ENCODE measurements at places on chromosomes 6 and 20.

GRCh38 chr20:40958598-40958997 lies 70.0 kb upstream of the TOP1 start:
- DNase-seq, result no peak

DNA sequence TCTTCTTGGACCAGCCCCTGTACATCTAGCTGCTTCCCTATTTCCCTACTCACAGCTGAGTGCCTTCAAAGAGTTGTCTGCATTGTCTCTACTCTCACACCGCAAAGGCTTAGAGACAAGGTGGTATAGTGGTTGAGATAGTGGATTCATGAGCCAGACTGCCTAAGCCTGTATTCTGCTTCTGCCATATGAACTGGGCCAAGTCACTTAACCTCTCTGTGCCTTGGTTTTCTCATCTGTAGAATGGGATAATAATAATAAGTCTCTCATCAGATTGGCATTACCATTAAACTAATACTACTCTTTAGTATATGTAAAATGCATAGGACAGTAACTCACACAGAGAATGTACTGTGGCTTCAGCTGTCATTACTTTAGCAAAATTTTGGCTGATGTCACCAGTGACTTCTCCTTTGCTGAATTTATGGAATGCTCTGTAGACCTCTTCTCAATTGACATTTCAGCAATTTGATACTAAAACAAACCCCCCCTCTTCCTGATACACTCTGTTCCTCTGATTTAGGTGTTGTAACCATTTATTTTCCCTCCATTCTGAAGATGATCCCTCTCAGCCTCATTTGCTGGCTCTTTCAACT lies 156.1 kb downstream of the ADAT2 start:
- no peak for DNase-seq

DNA sequence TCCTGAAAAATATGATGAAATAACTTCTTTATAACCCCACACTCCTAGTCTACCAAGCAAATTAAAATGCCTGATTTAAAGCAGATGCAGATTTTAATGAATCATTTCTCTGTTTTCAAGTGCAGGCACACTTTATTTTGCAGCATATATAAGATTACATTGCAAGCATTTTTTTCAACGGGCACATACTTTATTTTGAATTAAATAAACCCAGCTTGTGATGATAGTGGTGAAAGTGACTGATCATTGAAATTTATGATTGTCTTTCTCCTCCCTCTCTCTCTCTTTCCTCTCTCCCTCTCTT lies 12.2 kb upstream of the MOXD1 start:
- no peak for DNase-seq

- no peak for DNase-seq
Observed at GRCh38 chr6:57138026-57138425, 34.1 kb upstream of the BAG2 start.

DNA sequence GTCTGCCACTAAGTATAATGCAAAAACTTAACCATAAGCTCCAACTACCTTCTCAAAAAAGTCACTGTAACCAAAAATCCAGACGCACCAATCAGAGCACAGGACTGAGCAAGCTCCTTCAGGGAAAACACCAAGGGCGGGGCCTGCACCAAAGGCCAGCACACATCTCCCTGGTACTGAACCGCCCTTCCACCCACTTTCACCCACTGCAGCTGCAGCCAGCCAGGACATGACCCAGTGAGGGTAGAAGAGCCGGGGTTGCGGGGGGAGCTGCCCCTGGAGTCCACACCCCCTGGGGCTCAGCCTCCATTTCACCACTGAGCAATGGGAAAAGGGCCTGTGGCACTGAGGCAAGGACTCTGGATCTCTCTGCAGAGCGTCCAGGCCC lies 54.3 kb downstream of the TAF4 start:
- no peak for DNase-seq

- no peak for DNase-seq
Observed at GRCh38 chr20:8234580-8234979, 102.5 kb downstream of the PLCB1 start.

DNA sequence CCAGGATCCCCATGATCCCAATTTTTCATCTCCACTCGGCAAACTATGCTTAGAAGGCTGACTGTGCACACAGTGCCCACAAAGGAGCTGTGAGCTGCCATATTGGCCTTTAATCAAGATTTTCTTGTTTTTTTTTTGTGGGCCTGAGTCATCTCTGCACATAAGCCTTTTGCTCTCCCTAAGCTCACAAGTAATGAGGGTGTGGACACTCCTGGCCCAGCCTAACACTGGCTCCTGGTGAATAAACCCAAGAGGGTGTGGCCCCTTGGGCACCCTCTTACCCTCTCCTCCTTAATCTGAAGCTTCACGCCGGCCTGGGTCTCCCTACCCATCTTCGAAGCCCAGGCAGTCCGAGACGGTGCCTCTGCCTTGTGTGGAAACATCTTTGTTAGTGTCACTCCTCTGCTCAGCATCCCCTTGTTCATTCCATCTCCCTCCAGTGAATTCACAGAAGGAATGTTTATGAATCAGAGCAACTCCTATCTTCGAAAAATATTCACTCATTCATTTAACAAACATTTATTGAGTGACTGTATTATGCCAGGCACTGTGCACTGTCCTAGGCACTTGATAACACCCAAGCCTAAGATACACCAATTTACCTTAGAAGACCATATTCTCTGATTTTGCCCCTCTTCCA lies 22.2 kb upstream of the MRPS10 start:
- DNase-seq, result no peak

GRCh38 chr6:1574083-1574761 lies 35.5 kb upstream of the FOXC1 start:
- DNase-seq, result no peak

- DNase-seq, result no peak
Observed at GRCh38 chr6:163585932-163586437, 171.5 kb downstream of the QKI start.

DNA sequence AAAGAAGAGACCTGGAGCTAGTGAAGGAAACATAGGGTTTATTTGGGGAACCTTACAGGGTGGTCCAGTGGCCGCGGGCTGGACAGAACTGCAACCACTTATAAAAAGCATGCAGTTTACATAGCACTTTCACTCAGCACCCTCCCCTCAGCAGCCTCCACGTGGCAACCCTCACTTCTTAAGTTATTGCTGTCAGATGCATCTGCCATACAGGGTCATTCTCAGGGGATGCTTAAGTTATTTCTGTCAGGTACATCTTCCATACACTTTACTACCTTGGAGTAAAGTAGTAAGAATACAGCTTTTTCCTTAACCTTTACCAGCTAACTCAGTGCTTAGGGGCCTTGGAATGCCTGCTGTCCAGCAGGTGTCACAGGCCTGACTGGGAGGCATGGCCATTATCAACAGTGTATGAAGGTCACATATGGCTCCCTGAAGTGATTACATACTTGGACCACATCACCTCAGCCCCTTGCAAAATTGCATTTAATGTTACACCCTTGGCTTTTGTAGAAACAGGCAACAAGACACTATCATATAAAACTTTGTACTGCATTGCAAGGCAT lies 2.0 kb upstream of the NOL7 start:
- DNase-seq, result no peak

DNA sequence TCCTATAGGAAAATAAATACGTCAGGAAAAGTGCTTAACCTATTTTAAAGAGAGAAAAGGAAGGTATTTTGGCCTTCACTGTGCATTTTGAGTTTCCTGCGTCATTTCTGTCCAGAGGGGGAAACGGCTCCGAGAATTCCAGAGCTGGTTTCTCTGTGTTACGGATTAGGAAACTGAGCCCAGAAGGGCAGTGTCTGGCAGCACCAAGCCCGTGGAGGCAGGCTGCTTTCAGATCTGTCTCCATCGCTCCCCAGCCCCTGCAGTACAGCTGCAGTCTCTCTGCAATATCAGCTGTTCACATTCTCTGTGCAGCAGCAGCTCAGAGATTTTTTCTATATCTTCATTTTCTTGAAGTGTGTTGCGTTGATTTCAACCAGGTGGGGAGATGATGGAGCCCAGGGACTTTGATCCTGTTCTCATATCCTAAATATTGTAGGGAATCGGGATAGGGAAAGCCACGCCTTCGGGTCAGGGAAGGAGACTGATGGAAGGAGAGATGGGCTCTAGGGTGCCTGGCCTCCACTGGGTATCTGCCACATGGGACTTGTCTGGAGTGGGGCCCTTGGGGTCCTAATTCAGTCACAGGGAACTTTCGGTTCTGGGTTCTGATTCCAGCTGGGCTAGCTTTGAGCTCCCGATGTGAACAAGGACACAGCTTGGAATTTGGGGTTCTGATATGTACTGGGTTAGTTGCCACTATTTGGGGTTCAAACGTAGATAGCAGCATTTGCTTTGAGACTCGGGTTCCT lies 2.8 kb downstream of the ANKRD60 start:
- DNase-seq, result no peak

GRCh38 chr6:118918329-118918725 lies 16.6 kb downstream of the MCM9 start:
- DNase-seq, result no peak

DNA sequence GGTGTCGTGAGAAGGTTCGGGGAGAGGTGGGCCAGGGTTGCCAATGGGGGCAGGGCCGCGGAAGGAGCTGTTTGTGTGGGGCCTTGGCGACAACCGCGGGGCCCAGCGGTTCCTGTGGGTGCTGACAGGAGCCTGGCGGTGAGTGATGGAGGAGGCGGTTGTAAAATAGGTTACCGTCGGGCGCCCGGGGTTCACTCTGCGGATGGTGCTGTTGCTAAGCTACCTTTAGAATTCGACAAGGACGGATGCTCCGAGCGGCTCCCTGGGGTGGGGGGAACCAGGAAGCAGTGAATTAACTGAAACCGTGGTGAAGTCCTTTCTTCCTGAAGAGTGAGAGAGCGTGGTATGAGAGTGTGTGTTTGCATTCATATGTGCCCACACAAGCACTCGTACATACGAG lies 61.7 kb downstream of the CDH22 start:
- no peak for DNase-seq

- DNase-seq, result no peak
Observed at GRCh38 chr6:12381587-12381986, 91.4 kb downstream of the EDN1 start.

GRCh38 chr6:40936818-40937251 lies 102.2 kb downstream of the UNC5CL start:
- DNase-seq, result no peak

GRCh38 chr6:28856620-28857005 lies 67.2 kb downstream of the TRIM27 start:
- DNase-seq, result no peak

DNA sequence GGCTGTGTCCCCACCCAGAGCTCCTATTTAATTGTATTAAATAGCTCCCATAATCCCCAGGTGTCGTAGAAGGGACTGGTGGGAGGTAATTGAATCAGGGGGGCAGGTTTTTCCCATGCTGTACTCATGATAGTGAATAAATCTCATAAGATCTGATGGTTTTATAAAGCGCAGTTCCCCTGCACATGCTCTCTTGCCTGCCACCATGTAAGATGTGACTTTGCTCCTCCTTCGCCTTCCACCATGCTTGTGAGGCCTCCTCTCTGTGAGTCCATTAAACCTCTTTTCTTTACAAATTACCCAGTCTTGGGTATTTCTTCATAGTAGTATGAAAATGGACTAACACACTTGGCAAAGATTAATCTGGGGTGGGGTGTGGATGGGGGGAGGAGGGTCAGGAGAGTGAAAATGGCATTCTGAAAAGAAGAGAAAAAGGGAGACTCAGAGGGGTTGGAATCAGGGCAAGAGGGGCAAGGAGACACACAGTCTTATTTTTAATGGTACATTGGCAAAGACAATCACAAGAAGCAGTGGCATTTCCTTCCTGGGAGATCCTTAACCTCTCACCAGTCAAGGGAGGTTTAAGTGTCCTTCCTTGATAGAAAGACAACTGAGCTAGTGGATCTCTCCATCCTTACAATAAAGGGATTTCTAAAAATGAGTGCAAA lies 37.5 kb upstream of the NOX3 start:
- DNase-seq, result no peak

- no peak for DNase-seq
Observed at GRCh38 chr6:19279273-19279684, 557.9 kb upstream of the ID4 start.

DNA sequence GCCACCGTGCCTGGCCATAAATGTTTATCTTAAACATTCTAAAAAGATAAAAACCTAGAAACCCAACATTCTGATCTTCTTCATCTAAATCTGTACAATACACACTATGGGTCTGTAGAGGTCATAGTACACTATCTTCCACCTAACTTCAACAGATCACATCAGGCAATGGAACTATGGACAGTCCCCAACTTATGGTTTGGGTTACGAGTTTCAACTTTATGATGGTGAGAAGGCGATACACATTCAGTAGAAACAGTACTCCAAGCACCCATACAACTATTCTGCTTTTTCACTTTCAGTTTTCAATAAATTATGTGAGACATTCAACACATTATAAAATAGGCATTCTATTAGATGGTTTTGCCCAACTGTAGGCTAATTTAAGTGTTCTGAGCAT lies 23.1 kb downstream of the FKBP5 start:
- no peak for DNase-seq

- no peak for DNase-seq
Observed at GRCh38 chr6:34084591-34085290, 61.1 kb downstream of the GRM4 start.

- DNase-seq, result no peak
Observed at GRCh38 chr6:15297895-15298590, 52.2 kb downstream of the JARID2 start.

- DNase-seq, result no peak
Observed at GRCh38 chr20:45115829-45116228, 855 bp upstream of the WFDC5 start.

DNA sequence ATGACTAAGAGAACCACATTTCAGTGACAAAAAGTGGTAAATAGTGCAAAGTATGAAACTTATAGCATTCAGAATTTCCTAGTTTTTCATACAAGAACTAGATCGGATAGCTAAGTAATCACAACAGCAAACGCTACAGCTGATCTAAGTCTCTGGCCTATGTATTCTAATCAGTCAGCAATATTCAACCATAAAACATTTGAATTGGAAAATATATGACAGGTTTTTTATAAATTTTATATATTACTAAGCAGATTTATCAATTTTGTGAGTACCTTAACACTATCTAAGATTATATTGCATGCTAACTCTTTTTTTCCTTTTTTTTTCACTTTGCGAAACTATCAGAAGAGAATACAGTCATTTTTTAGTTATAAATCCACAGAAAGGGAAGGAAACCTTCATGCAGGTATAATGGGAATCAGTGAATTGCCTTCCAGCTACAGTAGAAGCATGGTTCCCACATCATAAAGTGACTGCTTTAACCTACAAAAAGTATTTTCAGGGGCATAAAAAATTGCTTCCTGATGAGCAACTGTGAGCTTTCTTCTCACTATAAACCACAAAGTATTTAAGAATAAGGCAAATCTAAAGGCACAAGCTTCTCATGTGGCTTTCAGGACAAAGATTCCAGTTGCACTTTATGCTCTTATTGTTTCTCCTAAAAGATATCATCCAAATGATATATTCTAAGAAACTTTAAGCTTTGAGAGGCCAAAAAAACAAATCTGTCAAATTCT lies 74.0 kb upstream of the GJE1 start:
- no peak for DNase-seq

DNA sequence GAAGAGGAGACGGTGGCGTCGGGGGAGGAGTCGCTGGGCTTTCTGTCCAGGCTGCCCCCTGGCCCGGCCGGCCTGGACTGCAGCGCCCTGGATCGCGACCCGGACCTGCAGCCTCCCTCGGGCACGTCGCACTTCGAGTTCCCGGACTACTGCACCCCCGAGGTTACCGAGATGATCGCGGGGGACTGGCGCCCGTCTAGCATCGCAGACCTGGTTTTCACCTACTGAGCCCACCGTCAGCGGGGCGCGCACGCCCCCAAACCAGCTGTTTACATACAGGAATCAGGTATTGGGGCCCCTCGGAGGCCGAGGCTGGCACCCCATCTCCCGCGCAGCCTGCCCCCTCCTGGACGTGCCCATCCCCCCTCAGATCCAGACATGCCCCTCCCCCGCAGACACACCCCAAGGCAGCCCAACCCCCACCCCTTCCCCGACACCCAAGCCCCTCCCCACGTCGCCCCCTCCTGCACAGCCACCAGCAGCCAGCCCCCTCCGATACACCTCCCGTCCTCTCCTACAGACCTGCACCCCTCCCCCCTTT lies 1.4 kb downstream of the SOX12 start:
- DNase-seq, result peak; percentile 25

Measured in T-helper 2 cell treated with Interferon-gamma antibody and Interleukin-4, amounts not matched to agents 5 μg/mL and 100 μg/mL, for 36 hours (primary cell).